ENCODE measurements at places on chromosomes 12 and 14. TPM values are rescaled to one million over a fixed set of nuclear protein-coding genes. Genes with fewer than 3 reads are reported as not detected.

DNA sequence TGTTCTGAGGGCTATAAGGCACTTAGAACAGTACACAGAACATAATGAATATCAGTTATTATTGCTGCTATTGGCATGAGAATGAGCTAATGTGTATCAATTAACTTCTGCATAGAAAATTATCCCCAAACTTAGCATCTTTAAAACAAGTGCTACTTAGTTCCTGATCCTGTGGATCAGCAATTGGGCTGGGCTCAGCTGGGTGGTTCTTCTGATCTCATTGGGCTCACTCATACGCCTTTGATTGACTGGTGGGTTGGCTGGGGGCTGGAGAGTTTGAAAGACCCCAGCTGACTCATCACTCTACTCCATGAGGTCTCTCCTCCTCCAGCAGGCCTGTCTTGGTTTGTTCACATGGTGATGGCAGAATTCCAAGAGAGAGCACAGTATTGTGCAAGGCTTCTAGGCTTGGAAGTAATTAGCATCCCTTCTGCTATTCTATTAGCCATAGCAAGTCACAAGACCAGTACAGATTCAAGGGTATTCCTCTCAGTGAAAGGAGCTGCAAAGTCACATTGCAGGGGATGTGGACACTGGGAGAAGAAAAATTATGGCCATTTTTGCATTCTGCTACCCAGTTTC is 27.2 kb upstream of the HSPB8 start:
- H3K4me3 ChIP-seq: no peak overlapping the region
- H3K27me3 ChIP-seq: no peaks in the 10 kb centered on the region
- no peak for DNase-seq
- no peak overlapping the region for H3K27ac ChIP-seq
- no peaks in the 10 kb centered on the region for H3K4me1 ChIP-seq

DNA sequence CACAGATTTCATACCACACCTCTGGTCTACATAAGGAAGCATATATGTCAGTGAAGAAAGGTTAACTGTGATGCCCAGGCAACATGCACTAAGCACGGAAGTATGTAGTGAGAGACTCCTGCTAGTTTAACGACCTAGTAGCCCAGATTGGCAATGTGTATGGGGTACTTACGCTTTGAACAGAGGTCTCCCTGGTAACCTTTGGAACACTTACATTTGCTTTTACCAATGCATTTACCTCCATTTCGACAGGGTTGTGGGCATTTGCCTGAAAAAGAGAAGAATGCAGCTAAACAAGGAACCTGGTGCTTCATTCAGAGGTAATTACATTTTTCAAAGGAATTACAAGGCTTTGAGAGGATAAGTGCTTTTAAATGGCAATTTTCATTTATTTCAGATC is 65.2 kb downstream of the WIF1 start:
- no peaks in the 10 kb centered on the region for H3K4me1 ChIP-seq
- no peaks in the 10 kb centered on the region for H3K36me3 ChIP-seq
- DNase-seq: no peak
- H3K4me3 ChIP-seq: no peak overlapping the region
- no peaks in the 10 kb centered on the region for H3K27me3 ChIP-seq

DNA sequence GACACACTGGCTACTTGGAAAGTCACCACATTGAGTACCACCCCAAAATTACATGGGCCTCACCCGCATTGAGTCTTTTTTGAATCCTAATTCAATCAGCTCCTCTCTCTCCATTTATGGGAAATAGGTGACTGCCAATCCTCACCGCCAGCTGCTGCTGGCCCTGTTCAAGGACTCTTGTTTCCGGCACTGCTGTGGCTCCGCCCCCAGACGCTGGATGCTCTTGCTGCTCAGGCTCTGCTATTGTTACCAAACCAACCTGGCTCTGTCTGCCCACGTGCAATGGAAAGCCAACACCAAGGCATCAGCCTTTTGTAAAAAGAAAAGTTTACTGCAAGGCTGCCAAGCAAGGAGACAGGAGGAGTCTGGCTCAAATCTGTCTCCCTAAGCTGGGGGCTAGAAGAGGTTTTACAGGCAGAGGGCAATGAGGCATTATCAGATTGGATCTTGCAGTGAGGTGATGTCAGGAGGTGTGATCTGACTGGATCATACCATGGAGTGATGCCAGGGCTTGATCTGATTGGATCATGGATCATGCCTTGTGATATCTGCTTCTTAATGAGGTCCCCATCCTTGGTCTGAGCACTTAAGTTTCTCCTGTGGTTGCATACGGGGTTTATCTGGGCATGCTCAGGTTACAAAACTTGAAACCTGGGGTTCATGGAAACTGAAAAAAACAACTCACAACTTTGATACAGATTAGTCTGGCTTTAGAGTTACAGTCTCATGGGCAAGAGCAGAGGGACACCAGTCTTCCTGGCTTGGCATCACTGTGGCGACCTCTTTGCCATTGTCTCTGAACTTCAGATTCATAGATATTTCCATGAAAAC is 117.1 kb upstream of the SLC35F4 start:
- H3K36me3 ChIP-seq: no peaks in the 10 kb centered on the region
- H3K27me3 ChIP-seq: no peaks in the 10 kb centered on the region
- no peak overlapping the region for H3K27ac ChIP-seq
- no peaks in the 10 kb centered on the region for H3K4me1 ChIP-seq
- no peak for DNase-seq

DNA sequence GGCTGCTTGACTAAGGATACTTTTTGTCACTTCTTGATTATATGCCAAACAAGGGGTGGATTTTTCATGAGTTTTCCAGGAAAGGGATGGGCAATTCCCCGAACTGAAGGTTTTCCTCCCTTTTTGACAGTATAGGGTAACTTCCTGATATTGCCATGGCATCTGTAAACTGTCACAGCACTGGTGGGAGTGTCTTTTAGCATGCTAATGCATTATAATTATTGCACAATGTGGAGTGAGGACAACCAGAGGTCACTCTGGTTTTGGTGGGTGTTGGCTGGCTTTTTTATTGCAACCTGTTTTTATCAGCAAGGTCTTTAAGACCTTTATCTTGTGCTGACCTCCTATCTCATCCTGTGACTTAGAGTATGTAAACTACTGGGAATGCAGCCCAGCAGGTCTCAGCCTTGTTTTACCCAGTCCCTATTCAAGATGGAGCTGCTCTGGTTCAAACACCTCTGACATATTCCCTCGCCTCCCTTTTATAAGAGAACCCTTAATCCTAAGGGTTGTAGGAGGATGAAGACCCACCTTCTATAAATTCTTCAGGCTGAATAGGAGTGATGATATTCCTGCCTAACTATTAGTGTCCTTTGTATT is 471.2 kb downstream of the ATP23 start:
- H3K27me3 ChIP-seq: no peaks in the 10 kb centered on the region
- no peaks in the 10 kb centered on the region for H3K4me1 ChIP-seq
- H3K4me3 ChIP-seq: no peak overlapping the region
- no peaks in the 10 kb centered on the region for H3K36me3 ChIP-seq

GRCh38 chr12:122997343-122998250 is 17.1 kb downstream of the ARL6IP4 start:
- no peak overlapping the region for H3K4me3 ChIP-seq
- H3K36me3 ChIP-seq: peaks cover 2% of the 10 kb centered on the region
- H3K4me1 ChIP-seq: peaks cover 12% of the 10 kb centered on the region
- no peak overlapping the region for H3K27ac ChIP-seq
- no peaks in the 10 kb centered on the region for H3K27me3 ChIP-seq

- no peaks in the 10 kb centered on the region for H3K4me1 ChIP-seq
- H3K36me3 ChIP-seq: no peaks in the 10 kb centered on the region
- no peak overlapping the region for H3K27ac ChIP-seq
- no peak overlapping the region for H3K4me3 ChIP-seq
- H3K27me3 ChIP-seq: no peaks in the 10 kb centered on the region
Measured at GRCh38 chr12:99092100-99092851, 447.2 kb downstream of the APAF1 start.

GRCh38 chr12:130804216-130804615 is 34.8 kb downstream of the STX2 start:
- no peak overlapping the region for H3K27ac ChIP-seq
- H3K4me1 ChIP-seq: peaks cover 6% of the 10 kb centered on the region

GRCh38 chr12:122870867-122871664 is 24.9 kb downstream of the VPS37B start:
- no peak overlapping the region for H3K27ac ChIP-seq
- DNase-seq: no peak
- peaks cover 9% of the 10 kb centered on the region for H3K36me3 ChIP-seq
- no peaks in the 10 kb centered on the region for H3K27me3 ChIP-seq
- H3K4me3 ChIP-seq: no peak overlapping the region

DNA sequence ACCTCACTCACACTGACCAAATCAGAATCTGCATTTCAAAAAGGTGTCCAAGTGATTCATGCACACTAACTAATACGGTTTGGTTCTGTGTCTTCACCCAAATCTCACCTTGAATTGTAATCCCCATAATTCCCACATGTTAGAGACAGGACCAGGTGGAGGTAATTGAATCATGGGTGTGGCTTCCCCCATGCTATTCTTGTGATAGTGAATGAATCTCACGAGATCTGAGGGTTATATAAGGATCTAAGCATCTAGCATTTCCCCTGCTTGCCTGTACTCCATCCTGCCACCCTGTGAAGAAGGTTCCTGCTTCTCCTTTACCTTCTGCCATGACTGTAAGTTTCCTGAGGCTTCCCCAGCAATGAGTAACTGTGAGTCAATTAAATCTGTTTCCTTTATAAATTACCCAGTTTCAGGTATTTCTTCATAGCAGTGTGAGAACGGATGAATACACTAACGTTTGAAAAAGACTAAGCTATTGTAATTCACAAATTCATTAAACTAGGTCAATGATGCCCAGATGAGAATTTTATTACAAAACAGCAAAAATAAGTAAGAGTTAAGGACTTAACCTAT is 759.1 kb downstream of the GALC start:
- H3K27ac ChIP-seq: no peak overlapping the region
- no peak for DNase-seq
- no peaks in the 10 kb centered on the region for H3K4me1 ChIP-seq
- H3K27me3 ChIP-seq: no peaks in the 10 kb centered on the region
- no peak overlapping the region for H3K4me3 ChIP-seq

DNA sequence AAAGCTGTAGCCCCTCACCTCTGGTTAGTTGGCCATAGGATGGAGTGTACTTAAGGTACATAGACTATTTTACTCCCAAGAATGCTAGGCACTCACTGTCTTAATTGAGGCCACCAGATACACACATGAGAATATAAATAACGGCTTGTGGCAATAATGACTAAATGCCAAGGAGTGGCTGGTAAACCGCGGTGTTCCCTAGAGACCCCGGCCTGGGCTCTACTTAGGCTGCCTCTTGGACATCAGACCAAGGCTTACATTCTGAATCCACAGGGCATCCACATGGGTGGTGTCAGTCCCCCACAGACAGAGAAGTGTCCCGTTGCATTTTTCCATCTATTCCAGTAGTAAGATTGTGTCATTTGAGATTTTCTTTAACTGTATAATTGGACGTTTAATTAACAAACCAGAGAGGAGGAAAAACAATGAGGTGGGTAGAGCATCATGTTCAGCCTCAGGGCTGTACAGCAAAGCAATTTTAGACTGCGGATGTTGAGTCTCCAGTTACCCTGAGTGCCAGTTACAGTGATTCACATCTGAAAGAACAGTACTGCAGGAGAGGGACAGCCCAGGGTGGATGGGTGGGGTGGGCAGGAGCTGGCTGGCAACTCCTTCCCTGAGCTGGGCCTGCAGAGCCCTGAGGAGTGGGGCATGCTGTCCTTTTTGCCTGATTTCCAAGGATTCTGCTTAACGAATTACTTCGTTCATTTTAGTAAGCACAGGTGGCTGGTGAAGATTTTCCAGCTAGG is 20.5 kb downstream of the CKB start:
- no peak for DNase-seq
- H3K4me3 ChIP-seq: no peak overlapping the region
- H3K4me1 ChIP-seq: peaks cover 8% of the 10 kb centered on the region
- H3K27me3 ChIP-seq: no peaks in the 10 kb centered on the region
- H3K27ac ChIP-seq: no peak overlapping the region
- H3K36me3 ChIP-seq: peaks cover 22% of the 10 kb centered on the region

DNA sequence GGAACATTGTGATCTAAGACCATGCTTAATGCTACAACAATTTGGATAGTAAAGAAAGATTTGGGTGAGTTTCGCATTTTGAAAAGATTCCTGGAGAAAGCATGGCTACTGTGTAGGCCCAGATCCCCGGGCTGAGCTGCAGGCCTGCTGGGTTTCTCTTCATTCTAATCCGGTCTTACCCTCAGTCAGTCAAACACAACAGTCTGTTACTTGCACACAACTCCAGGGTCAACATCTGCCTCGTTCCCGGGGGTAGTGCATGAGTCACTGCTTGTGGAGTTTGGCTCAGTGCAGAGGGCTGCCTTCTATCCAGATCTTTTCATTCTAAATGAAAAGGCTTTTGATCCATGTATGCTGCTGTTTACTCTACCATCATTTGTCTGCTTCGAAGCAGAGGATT is 60.4 kb upstream of the SEL1L start:
- H3K36me3 ChIP-seq: no peaks in the 10 kb centered on the region
- H3K27ac ChIP-seq: no peak overlapping the region
- no peaks in the 10 kb centered on the region for H3K4me1 ChIP-seq
- peak; percentile 13 for DNase-seq
- H3K4me3 ChIP-seq: no peak overlapping the region

GRCh38 chr12:91785655-91786498 is 359.8 kb downstream of the BTG1 start:
- H3K27ac ChIP-seq: no peak overlapping the region
- no peaks in the 10 kb centered on the region for H3K36me3 ChIP-seq
- no peaks in the 10 kb centered on the region for H3K4me1 ChIP-seq
- H3K4me3 ChIP-seq: no peak overlapping the region
- DNase-seq: no peak

- H3K36me3 ChIP-seq: peaks cover 2% of the 10 kb centered on the region
- H3K4me3 ChIP-seq: no peak overlapping the region
- H3K4me1 ChIP-seq: peaks cover 66% of the 10 kb centered on the region
- peak; percentile 99 for DNase-seq
Measured at GRCh38 chr12:15629108-15629507, 160.1 kb downstream of the EPS8 start.

- H3K36me3 ChIP-seq: no peaks in the 10 kb centered on the region
- H3K27ac ChIP-seq: no peak overlapping the region
Measured at GRCh38 chr14:92317511-92317910, 5.5 kb upstream of the SLC24A4 start.

GRCh38 chr14:91378930-91379578 is 38.6 kb downstream of the CCDC88C start:
- peaks cover 25% of the 10 kb centered on the region for H3K4me1 ChIP-seq
- no peak overlapping the region for H3K4me3 ChIP-seq
- no peak overlapping the region for H3K27ac ChIP-seq
- DNase-seq: peak; percentile 58
- no peaks in the 10 kb centered on the region for H3K36me3 ChIP-seq

KCNC2 gene
- total RNA-seq: not detected

PRB2 gene
- not detected for total RNA-seq

CARMIL3 gene
- total RNA-seq: 0.27 TPM

HCFC2 gene
- 4.9 TPM for total RNA-seq

MUCL1 gene
- total RNA-seq: not detected
